ENCODE measurements at places on chromosomes 2 and 18. TPM values are rescaled to one million over a fixed set of nuclear protein-coding genes. Genes with fewer than 3 reads are reported as not detected.

Gene TWIST2
- total RNA-seq = 0.21 TPM

Gene MAP3K19
- total RNA-seq = not detected

Gene CHRND
- total RNA-seq = not detected

Gene KCNK3
- 0.21 TPM for total RNA-seq

Gene EFHD1
- 0.42 TPM for total RNA-seq

Measured in mononuclear cell (primary cell).